ENCODE measurements at places on chromosomes 12 and 14.

DNA sequence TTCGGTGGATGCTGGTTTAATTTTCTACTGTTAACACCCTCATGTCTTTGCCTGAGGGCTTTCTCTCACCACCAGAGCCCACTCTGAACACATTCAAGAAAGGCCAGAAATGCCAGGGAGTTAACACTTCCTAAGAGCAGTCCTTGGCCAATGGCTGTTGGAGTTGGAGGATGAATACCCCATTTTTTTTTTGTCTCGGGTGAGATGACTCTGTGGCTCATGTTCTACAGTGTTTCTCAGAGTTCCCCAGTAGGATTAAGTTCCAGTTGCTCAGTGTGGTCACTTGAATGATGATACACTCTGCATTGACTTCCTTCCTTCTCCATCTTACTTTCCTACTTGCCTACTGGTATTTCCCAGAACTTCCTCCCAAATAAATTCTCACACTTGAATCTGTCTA, 65.8 kb downstream of the FOS start:
- DNase-seq, result no peak

DNA sequence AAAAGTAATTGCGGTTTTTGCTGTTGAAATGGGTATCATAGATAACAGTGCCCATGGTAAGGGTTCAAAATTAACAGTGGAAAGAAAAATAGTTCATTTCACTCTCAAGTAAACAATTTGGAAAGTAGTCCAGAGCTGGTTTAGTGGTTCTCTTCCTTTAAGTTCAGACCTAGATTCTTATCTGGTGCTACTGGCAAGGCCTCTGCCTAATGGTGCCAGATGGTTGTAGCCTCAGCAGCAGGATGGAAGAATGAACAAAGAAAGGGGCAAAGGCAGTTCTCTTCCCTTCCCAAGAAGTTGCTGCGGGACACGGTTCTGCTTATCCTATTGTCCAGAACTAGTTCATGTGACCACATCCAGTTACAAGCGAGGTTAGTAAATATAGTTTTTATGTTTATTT, 10.5 kb downstream of the ARG2 start:
- DNase-seq, result no peak

DNA sequence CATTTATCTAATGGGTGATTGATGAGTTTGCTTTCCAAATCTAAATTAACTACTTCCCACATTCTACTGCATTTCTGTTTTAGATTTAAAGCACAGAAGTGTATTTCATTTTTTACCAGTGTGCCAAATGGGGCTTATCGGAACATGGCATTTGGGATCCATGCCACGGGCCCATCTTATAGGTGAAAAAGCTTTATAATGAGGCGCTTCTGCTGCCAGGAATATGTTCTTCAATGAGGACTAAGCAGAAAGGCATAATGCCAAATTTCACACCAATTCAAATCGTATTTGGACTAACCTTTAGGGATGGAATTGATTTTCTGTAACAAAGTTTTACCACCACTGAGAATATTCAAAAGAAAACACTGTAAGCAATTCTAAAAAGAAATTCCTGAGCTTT, 803.5 kb upstream of the FLRT2 start:
- DNase-seq, result no peak

GRCh38 chr14:99605299-99605961, 1.4 kb upstream of the CCDC85C start:
- DNase-seq, result peak; percentile 51

- no peak for DNase-seq
These were observed 30.1 kb upstream of the PWP1 start for GRCh38 chr12:107655281-107656065.

Data from activated CD4-positive, alpha-beta T cell treated with anti-CD3 and anti-CD28 coated beads, Interleukin-2, Interleukin-4, amounts not matched to agents 100 ng/mL and 50 ng/mL, durations not matched to agents 16 hours and 8 hours (primary cell).